HCEC 1CT (cell line): ENCODE measurements at places on chromosomes 5 and 9.

GRCh38 chr5:98804066-98804465, 30.6 kb downstream of the RGMB start:
- DNase-seq = peak; percentile 38

GRCh38 chr5:28808967-28809810, 1770.8 kb upstream of the CDH9 start:
- no peak for DNase-seq

DNA sequence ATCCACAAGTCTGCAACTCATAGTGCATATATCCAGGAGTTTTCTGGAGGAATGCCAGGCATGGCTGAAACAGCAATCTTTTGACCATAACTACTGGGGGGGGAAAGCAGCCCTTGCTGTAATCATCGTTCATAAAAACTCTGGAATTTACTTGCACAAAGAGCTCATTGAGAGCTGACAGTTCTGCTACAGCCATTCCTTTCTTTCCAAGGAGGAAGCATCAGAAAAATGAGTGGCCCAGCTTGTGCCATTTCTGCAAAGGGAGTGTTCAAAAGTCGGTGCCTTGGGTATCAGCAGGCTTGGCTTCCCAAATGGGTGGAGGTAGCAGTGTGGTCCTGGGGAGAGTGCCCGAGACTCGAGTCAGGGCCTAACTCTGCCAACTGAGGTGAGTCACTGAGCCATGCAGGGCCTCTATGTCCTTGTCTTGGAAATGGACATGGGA, 101.5 kb downstream of the GCNT1 start:
- DNase-seq = peak; percentile 56

- DNase-seq = no peak
Measured at GRCh38 chr9:3447788-3448187, 78.0 kb downstream of the RFX3 start.

DNA sequence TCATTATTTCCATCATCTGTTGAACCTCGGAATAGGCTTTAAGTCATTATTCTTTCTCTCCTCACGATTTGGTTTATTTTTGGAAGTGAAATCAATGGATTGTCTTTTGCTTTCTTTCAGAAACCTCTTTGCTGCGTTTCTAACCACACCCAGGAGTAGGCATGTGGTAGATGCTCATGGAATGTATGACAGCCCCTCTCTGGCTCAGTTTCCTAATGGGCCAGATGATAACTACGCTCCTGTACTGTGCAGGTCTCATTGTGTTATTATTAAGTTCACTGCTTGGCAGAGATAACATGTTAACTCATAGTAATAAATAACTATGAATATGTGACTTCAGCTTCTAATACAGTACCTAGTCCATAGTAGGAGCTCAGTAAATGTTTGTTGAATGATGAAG, 175.5 kb upstream of the KLF4 start:
- DNase-seq = no peak

DNA sequence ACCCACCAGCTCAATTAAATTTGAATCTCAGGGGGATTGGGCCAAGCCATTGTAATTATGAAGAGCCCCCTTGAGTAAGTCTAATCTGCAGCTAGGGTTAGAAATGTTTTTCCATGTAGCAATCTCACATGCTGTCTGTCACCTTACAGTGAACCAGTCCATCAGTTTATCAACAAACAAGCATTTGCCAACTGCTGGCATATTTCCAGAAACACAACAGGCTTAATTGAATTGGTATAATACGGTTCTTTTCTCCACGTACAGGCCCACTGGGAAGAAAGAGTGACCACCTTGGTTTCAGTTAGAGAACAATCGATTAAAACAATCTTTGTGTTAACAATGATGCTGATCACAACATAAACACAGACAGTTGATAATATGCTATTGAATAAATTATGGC, 67.4 kb downstream of the NSUN2 start:
- DNase-seq = no peak

- peak; percentile 99 for DNase-seq
Measured at GRCh38 chr5:172361566-172362238, 78.1 kb upstream of the UBTD2 start.

GRCh38 chr5:107499237-107499636, 171.5 kb downstream of the EFNA5 start:
- DNase-seq = no peak

GRCh38 chr5:83539463-83539790, 67.9 kb downstream of the VCAN start:
- no peak for DNase-seq

- no peak for DNase-seq
Measured at GRCh38 chr5:76974785-76975184, 21.9 kb downstream of the CRHBP start.

- DNase-seq = no peak
Measured at GRCh38 chr9:85009251-85009650, 339.7 kb downstream of the NTRK2 start.

GRCh38 chr5:58491216-58491892, at the start of gene GAPT:
GAPT (plus strand) TSS chr5:58491435; CDS start chr5:58494537, 3,102 bp downstream.
- DNase-seq = no peak

GRCh38 chr9:120773256-120773655, 20.0 kb downstream of the FBXW2 start:
- no peak for DNase-seq

DNA sequence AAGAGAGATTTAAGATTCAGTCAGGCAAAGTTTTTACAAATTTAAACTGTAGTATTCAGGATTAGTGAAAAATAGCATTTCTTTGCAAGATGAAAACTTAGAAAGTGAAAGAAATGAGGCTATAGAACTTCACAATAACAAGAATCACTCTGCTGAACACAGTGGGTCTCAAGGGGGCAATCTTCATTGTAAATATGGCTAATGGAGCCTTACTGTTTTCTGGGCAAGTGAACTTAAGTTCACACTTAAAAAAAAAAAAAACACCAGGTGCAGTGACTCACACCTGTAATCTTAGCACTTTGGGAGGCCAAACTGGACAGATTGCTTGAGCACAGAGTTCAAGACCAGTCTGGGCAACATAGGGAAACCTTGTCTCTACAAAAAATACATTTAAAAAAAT, 175.9 kb upstream of the SNX2 start:
- DNase-seq = no peak

- peak; percentile 11 for DNase-seq
Measured at GRCh38 chr5:135106610-135107471, 72.8 kb upstream of the PITX1 start.

GRCh38 chr9:89975024-89975423, 370.2 kb downstream of the GADD45G start:
- no peak for DNase-seq

DNA sequence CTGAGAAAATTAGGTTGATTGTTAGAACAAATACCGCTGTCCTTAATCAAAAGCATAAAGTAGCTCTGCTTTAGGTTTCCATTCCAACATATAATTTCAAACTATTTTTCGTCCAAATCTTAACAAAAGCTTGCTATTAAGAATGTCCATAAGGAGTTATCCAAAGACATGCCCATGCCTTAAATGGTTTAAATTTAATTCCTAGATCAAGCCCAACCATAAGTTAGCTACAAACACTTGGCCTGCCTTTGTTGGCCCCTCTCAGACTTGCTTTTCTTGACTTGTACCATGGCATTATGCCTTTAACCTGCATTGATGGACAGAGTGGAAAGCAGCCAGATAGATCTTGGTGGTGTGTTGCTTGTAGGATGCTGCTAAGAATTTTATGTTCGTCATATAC, 8.8 kb downstream of the GARNL3 start:
- no peak for DNase-seq

- no peak for DNase-seq
Measured at GRCh38 chr9:33435821-33436277, 11.5 kb downstream of the AQP3 start.

DNA sequence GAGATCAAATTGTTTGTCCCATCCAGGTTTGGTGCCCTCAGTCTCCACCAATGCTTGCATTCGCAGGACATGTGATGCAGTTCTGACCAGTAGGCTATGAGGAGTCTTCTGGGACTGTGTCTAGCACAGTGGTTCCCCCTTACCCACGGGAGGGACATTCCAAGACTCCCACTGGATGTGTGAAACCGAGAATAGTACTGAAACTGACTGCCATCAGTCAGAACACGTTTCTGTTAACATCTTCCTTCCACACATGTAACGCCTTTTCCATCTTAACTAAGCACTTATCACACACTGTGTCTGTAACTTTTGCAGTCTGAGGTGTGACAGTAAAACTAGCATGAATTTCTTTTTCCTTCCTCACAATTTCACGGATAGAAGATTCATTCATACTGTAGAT, 74.7 kb downstream of the PTTG1 start:
- DNase-seq = no peak

- DNase-seq = peak; percentile 96
Measured at GRCh38 chr5:95530416-95530815, 24.4 kb downstream of the SKIC3 start.

DNA sequence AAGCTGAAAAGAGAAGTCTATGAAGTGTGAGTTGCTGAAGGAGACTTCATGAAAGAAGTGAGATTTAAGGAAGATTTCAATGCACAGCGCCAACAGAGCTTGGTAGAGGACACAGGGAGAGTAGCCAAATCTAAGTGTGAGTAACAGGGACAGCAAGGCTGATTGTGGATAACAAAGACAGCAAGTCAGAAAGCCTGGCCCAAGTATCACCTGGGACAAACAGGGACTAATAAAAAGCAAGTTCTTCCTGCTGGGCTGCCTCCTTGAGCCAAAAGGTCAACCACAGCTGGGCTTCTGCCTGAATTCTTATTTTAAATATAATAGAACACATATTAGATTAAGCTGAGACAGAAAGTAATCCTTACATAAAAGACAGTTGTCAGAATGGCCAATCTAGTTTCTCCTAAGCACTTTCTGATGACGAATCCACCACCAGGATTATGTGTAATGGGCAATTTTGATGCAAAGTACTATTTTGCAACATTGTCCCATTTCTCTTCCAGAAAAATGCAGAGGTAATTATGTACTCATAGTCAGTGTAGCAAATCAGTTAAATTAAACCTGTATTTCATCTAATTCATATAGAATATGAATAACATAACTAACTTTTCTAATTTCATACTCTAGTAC, 73.8 kb downstream of the MAPKAP1 start:
- peak; percentile 57 for DNase-seq

DNA sequence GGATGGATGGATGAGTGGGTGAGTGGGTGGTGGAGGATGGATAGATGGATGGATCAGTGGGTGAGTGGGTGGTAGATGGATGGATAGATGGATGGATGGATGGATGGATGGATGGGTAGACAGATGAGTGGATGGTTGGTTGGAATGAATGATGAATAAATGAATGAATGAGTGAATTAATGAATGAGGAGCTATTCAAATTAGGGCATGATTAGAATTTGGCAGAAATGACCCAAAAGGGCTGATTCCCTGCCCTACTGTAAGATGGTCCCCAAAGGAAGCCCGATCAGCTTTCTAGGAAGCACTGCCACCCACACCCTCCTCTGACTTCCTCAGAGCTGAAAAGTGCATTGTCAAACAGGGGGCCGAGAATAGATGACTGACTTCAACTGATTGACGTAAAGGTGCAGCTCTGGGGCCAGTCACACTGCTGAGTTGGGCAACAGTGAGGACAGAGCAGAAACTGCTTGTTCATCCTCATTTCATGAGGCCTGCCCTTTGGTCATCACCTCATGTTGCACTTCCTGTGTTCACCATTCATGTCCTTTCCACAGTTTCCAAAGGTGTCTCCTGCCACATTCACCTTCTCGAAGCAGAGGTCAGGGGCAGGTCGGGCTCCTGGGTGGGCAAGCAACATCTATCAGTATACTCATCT, 34.3 kb downstream of the NIPAL4 start:
- DNase-seq = no peak

GRCh38 chr5:17802256-17802655, 168.0 kb downstream of the TAF11L14 start:
- DNase-seq = no peak

- DNase-seq = no peak
Measured at GRCh38 chr5:37825334-37825915, 14.4 kb downstream of the GDNF start.

- DNase-seq = no peak
Measured at GRCh38 chr5:173884402-173885053, 3.6 kb upstream of the CPEB4 start.

DNA sequence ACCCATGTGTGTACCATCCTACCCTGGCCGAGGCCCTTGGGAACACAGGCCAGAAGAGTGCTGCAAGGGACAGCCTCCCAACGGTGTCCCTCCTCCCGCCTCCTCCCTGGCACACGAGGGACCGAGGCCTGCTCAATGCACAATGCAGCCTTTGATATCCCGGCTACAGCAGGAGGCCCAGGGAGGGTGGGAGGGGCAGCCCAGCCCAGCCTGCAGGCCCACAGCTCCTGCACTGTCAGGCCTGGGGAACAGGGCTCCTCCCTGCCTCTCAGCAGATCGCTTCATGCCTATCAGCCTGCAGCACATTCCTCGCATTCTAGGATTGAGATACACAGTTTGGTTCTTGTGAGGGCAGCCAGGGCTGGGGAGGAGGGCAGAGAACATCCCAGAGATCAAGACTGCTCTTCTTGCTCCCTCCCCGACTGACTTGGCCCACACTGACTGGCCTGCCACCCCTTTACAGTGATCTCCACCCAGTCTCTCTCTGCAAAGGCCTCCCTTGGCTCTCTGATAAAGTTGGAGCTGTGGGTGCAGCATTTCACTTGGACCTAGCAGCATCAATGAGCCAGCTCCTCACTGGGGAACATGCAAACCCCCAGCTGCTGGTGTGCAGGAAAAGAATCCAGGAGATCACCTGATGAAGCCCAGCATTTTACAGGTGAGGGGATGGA, at the start of gene SH3TC2:
TSS of gene SH3TC2 (minus strand) at position 46 of the 671 bp plus-strand sequence. CDS start at position 6, 40 bp downstream.
- peak; percentile 56 for DNase-seq

- DNase-seq = no peak
Measured at GRCh38 chr5:121105921-121106320, 641.8 kb downstream of the PRR16 start.

- DNase-seq = peak; percentile 61
Measured at GRCh38 chr5:78779262-78779661, 130.7 kb upstream of the LHFPL2 start.

GRCh38 chr9:70607926-70608325, 193.5 kb upstream of the KLF9 start:
- DNase-seq = no peak

- DNase-seq = no peak
Measured at GRCh38 chr5:102975045-102975444, 144.9 kb downstream of the GIN1 start.

DNA sequence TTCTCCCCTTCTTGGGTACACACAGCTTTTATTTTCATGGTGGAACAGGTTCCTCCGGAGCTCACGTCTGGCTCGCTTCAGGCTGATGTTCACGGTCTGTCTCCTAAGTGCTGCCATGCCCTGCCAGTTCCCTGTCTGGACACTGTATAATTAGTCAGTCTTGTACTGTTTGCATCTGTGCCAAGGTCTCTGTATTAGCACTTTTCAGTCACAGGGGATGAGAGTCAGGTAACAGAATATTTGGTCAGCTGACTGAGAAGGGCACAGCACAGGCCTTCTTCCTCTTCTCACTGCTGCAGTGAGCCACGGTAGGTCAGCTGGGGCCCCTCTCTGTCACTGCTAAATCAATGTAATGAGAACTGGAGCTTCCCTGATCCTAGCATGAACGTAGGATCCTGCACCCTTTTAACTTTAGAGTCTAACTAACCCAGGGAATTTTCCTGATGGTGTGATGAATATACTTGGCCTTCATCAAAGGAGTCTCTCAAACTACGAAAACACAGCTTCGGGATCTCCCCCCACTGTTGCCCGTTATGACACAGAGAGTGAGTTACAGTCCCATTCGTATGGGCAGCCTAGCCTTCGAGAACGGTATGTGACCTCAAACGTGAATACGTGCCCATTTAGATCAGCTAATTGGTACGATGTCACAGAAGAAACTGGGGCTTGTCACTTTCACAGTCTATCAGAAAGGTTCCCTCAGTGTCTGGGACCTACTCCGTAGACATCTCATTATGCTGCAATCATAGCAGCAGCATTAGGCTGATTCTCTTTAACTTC, 354.1 kb upstream of the RFX3 start:
- DNase-seq = no peak

- no peak for DNase-seq
Measured at GRCh38 chr5:173497685-173498084, 118.8 kb downstream of the BOD1 start.
